Osteocyte (in vitro differentiated cells): ENCODE measurements at places on chromosomes 1 and 21.

- DNase-seq: no peak
These were observed 12.4 kb upstream of the POFUT2 start for GRCh38 chr21:45299864-45300785.

GRCh38 chr1:55860798-55861519 is 645.8 kb upstream of the USP24 start:
- no peak for DNase-seq

GRCh38 chr1:12709091-12709491 is 6.8 kb upstream of the AADACL3 start:
- no peak for DNase-seq

DNA sequence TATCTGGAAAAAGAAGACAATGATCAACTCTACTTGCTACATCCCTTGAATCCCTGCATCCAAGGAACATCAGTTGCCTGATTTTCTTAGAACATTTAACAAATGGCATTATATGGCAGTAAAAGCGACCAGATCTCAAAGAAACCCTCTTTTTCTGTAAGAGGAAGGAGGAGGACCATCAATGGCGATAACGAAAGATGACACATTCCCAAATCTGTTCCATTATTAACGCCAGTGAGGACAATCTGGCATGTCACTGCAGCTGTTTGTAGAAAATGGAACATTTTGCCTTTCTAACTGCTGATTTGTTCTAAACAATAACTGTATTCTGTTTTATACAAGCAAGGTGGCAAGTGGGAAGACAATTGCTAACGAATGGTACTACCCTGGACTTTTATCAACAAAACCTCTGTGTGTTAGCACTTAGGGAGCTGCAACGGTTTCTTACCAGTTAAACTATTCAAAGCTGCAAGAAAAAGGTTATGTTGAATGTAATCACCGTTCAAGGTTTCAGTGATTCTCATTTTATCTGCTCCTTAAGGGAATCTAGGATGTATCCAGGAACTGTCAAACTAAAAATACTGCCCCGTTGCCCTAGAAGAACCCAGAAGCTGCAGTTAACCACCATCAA is 251.9 kb downstream of the SDCCAG8 start:
- no peak for DNase-seq

GRCh38 chr1:89890085-89890752 is 69.4 kb downstream of the LRRC8D start:
- no peak for DNase-seq

- DNase-seq: no peak
These were observed 108.7 kb downstream of the USH2A start for GRCh38 chr1:216314379-216315095.

DNA sequence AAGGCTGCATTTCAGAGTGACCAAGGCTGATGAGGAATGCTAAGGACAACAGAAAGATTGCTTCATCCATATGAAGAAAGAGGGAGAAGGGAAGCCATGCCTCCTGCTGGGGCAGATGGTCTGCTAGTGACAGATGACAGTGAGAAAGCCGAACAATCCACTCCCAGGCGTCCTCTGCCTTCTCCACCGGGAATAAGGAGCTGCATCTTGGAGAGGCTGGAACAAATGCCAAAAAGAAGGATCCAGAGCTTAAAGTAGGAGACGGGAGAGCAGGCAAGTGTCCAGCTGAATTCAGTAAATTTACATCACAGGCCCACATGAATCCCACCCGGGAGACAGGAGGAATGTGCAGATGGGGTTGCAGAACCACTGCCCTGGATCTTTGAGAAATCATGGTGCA is 33.4 kb downstream of the DDX20 start:
- peak; percentile 59 for DNase-seq

DNA sequence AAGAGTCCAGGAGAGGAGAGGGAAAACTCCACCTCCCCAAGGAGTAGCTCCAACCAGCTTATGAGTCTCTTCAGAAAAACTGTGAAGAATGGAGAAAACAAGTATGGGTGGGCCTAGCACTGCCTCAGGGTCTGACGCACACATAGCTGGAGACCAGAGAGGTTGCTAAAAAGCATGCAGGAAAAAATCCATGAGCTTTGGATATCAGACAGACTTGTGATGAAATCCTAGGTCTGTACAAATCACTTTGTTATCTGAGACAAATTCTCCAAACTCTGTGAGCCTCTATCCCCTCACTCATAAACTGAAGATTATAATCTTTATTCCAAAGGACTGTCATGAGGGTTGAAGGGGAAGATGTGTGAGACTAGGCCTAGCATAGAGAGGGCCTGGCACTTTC is 141.5 kb upstream of the FGGY start:
- no peak for DNase-seq

DNA sequence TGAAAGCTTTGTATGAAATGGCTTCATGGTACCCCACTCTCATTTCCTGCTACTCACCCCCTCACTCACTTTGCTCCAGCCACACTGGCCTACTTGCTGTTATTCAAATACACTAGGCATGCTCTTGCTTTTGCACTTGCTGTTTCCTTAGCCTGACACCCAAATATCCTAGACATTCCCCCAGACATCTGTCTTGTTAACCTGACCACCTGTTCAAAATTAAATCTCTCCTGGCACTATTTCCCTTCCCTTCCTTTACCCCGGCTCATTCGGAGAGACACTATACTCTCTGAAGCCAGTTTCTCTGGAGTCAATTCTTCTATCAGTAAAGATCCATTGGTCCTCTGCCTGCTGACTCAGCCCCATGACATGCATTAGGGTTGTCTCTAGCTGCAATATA is 306.0 kb upstream of the SGIP1 start:
- DNase-seq: no peak

- DNase-seq: no peak
These were observed 67.6 kb upstream of the ABCG1 start for GRCh38 chr21:42151148-42151947.
